HT1080 (cell line): ENCODE measurements at places on chromosomes 6 and 20. TPM values are rescaled to one million over a fixed set of nuclear protein-coding genes. Genes with fewer than 3 reads are reported as not detected.
A peak's percentile ranks its signal among the peaks of the same experiment; 100 is the strongest.

- no peak for DNase-seq
These were observed at the start of gene EPHA7 for GRCh38 chr6:93419304-93420162. Gene EPHA7 (minus strand): TSS chr6:93419559. CDS start chr6:93419341, 218 bp downstream.

DNA sequence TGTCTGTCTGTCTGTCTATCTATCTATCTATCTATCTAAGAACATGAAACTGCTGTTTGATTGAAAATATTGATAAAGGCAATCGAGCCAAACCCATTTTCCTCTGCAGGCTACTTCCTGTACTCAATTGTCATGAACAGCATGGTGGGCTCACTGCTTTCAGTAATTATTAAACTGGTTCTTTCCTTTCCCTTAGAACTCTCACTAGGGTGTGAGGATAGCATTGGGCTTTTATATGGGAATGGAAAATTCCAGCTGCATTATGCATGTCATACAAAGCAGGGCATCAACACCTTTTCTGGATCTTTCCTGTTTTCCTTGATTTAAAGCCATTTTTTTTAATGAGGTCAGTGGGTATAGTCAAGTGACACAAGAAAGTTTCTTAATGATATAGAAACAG lies 161.0 kb upstream of the SYNCRIP start:
- DNase-seq = no peak

GRCh38 chr20:37411408-37412219 lies 65.7 kb downstream of the SRC start:
- peak; percentile 27 for DNase-seq

DNA sequence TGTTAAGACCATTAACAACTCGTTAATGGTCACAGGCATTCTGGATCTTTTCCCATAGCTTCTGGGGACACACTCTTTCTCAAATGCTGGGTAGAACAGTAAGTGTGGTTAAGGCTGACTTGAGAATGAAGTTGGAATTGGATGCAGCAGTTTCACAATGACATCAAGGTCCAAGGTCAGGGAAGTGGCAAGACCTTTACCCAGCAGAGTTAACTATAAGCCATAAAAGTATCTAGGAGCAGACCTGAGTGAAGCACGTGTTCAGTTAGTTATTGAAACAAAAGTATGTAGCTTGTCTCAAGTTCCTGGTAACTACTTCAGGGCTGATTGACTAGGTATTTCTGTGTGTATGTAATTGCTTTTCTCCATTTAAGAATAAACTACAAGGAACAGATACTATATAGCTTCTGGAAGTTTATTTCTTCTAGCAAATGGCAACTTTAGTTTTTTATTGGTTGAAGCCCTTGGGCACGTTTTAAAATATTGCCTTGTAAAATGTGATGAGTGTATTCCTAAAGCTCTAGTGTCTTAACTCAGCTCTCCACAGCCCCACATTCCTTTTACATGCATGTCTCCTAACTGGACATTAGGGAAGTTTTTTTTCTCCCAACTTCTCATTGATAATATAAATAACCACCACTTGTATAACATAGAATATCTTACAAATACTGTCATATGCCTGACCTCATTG lies 479.0 kb upstream of the CITED2 start:
- no peak for DNase-seq

- no peak for DNase-seq
These were observed 52.6 kb downstream of the SERAC1 start for GRCh38 chr6:158115508-158115907.

The BCL2L1 gene
- total RNA-seq = 120 and 146 TPM in 2 replicates

GRCh38 chr6:168310945-168311344 lies 8.6 kb downstream of the DACT2 start:
- DNase-seq = no peak

The PPT2 gene
- total RNA-seq = 20.4 and 90.2 TPM in 2 replicates

DNA sequence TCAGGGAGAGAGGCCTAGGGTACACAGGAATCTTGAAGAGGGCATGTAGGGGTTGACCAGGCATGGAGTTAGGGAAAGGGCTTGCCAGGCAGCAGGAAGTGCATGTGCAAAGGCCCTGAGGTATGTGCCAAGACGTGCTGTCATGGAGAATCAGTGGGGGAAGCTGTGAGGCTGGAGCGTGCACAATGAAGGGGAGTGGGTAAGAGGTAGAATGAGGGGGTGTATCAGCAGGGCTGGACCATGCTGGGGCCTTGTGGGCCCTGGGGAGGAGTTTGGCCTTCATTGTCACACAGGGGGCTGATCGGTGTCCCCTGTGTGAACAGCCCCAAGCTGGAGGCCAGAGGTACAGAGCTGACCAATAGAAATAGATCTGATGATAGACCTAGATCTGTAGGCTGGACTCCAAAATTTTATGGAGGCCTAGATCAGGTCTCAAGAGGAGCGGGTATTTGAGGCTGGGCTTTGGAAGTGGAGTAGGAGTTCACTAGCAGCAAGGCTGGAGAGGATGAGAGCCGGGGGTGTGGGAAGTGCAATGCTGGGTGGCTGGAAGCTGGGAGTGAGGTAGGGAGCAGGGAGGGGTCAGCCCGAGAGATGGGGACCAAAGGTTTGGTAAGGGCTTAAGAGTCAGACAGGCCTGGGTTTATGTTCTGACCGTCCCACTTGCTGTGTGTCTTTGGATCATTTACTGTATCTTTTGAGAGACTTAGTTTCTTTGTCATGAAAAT lies 3.0 kb downstream of the SRC start:
- no peak for DNase-seq

- DNase-seq = peak; percentile 85
These were observed 11.0 kb downstream of the POU3F2 start for GRCh38 chr6:98845211-98846020.

- DNase-seq = no peak
These were observed 73.7 kb upstream of the CITED2 start for GRCh38 chr6:139448051-139448649.

- no peak for DNase-seq
These were observed 57.2 kb downstream of the CTCFL start for GRCh38 chr20:57467742-57468141.

The PBOV1 gene
- not detected in 2 replicates for total RNA-seq

The BMP2 gene
- total RNA-seq = 0.32 and 0.57 TPM in 2 replicates

The LINC00237 gene
- not detected in 2 replicates for total RNA-seq

The SLPI gene
- total RNA-seq = not detected in 2 replicates

DNA sequence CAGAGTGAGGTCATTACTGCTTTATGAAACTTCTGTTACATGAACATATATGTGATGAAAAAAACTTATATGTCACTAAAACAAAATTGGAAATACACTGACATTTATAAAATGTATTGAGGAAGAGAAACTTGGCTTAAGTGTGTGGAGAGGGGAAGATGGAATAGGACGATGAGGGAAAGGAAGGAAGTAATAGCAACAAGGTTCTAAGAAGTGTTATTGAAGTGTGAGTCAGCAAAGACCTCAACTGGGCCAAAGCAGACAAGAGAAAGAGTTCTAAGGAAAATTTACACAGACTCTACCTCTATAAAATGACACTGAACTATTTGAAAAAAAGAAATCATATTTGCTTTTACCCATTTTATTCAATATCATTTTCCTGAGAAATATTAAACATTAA lies 38.3 kb downstream of the SNX3 start:
- peak; percentile 41 for DNase-seq

DNA sequence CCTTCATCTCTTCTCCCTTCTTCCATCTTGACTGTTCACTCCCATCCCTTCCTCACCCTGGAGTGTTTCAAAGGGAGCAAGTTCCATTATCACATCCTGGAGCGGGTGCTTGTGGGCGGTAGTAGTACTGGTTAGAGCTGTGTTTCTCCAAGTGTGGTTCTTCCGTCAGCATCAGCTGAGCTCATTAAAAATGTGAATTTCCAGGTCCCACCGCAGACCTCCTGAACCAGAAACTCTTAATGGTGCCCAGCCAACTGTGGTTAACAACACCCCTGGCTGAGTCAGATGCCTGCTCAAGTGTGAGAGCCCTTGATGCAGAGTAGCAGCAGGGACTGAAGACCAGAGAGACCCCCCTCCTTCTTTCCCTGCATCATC lies 24.4 kb downstream of the ANGPT4 start:
- DNase-seq = peak; percentile 61

- DNase-seq = no peak
These were observed 316.6 kb upstream of the JARID2 start for GRCh38 chr6:14929291-14929690.

The DYNLT2 gene
- 0.90 and 1.4 TPM in 2 replicates for total RNA-seq

The DAAM2 gene
- total RNA-seq = 1.6 and 1.7 TPM in 2 replicates

The OLIG3 gene
- total RNA-seq = not detected in 2 replicates

DNA sequence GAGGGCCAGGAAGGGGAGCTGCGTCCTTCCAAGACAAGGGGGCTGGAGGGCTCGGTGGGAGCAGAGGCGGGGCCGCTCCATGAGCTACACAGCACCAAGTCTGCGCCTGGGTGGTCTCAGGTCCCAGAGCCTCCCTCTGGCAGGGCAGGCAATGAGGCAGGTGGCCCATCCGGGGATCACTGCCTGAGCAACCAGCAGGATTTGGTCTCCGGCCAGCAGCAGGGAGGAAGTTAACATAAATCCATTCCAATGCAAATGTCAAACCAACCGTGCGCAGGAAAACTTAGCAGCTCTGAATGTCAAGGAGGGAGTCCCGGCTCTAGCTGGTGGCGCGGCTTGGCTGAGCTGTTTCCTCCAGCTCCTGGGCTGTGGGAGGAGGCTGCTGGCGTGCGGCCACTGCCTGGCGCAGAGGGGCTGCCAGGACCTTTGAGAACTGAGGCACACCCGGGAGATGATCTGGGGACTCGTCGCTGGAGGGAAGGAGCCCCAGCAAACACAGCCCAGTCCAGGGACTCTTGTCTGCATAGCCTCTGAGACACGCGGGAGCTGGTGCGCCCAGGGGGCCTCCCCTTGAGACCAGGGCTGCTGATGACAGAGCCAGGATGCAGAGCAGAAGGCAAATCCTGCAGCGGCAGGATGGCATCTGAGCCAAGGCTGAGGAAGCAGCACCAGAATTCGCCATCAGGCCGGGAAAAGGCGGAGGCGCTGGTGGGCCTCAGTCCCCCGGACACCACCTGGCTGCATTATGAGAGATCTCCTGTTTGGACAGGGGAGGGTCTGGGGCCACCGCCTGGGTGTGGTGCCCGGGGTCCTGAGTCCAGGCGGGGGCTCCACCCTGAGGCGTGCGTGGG lies 33.1 kb upstream of the CHRNA4 start:
- DNase-seq = no peak

The RIMS4 gene
- not detected in 2 replicates for total RNA-seq

DNA sequence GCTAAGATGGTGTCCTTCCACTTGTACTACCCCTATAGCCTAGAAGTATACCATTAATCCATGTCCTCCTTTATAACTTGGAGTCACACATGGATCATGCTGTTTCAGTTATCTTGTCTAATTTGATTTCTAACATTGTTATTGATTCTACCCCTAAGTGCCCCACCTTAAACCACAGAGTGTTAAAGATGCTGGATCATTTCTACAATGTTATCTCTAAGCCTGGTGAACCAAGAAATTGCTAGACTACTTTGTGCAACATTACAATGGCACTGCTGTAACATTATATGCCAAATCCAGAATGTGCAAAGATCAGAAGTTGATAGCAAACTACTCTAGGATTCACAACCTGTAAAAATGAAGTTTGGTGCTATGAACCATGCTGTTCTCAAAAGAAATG lies 1.7 kb downstream of the CGA start:
- no peak for DNase-seq

The POPDC3 gene
- total RNA-seq = 56.8 and 70.5 TPM in 2 replicates

- no peak for DNase-seq
These were observed 13.6 kb upstream of the GUCA1A start for GRCh38 chr6:42159431-42160024.

GRCh38 chr20:31706607-31707257 lies 15.9 kb downstream of the BCL2L1 start:
- DNase-seq = no peak

- no peak for DNase-seq
These were observed 9.7 kb downstream of the SERINC1 start for GRCh38 chr6:122461885-122462284.

The TRIM10 gene
- total RNA-seq = not detected in 2 replicates

- peak; percentile 1 for DNase-seq
These were observed 107.3 kb downstream of the CEP57L1 start for GRCh38 chr6:109202409-109203264.

The PLA2G7 gene
- not detected in 2 replicates for total RNA-seq

The NINL gene
- total RNA-seq = 0.07 TPM in 1 of 2 replicates, not detected in the other

The VSTM2L gene
- 0.27 TPM in 2 replicates for total RNA-seq

DNA sequence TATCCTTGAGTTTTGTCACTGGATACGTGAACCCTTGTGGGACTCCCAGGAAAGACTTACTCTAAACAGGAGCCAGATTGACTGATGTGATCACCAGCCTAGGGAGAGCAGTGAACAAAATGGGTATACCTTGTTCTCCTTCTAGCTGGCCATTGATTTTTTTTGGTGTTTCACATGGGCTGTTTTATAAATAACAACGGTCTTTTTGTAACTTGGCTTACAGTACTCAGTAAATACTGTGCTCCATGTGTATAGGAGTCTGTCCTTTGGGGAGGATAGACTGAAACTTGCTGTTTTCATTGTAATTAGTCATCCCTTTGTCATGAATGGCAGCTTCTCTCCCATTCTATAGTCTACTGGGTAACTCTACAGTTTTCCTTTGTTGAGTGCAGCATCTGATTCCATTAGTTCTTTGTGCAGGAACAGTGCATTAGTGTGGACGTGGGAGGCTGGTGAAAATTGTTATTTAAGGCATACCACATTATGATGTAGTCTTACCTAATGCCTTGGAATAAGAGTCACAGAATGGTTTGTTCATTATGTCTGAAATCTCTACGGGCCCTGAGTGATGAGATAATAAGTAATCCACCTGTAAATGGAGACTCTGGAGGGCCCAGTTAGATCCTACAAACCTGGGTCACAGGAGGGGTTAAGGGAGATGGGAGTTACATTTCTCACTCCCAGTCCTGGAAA lies 89.5 kb downstream of the TIAM2 start:
- DNase-seq = peak; percentile 58

- DNase-seq = peak; percentile 72
These were observed 328.5 kb upstream of the PRDM1 start for GRCh38 chr6:105757512-105758200.

The LAMA5 gene
- 12.1 and 20.1 TPM in 2 replicates for total RNA-seq

DNA sequence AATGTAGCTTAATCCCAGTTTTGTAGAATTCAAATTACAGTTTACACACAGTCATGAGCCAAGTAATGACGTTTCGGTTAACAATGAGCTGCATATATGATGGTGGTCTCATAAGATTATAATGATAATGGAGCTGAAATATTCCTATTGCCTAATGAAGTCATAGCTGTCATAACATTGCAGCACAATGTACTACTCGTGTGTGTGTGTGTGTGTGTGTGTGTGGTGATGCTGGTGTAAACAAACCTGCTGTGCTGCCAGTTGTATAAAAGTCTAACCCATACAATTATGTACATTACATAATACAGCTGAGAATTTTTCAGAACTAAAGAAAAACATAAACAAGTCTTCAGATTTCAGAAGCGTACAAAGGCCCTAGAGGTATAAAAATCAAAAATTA lies 66.7 kb upstream of the ARID1B start:
- no peak for DNase-seq

- DNase-seq = peak; percentile 50
These were observed 95.0 kb upstream of the IFNGR1 start for GRCh38 chr6:137313928-137314855.

- DNase-seq = no peak
These were observed 19.9 kb downstream of the NRN1 start for GRCh38 chr6:5986861-5987260.

DNA sequence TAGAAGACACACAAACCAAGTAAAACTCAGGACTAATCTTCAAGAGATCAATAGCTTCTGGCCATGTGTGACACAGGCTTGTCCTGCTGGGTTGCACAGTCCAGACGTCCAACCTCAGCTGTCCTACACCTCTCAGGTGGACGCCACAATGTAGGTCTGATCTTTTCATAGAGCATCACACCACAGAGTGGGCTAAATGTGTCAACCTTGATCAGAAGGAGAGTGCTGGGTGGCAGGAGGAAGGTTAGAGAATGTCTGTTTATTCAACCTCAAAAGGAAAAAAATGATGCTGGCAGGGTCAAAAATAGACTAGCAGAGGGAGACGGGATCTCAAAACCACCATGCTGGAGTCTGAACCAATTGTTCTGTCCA lies 41.7 kb downstream of the GFOD1 start:
- no peak for DNase-seq

The HLA-F gene
- total RNA-seq = 0.40 and 0.90 TPM in 2 replicates
